Activated T-cell treated with anti-CD3 and anti-CD28 coated beads, Interleukin-2, amount 50 U/mL, for 48 hours (primary cell): ENCODE measurements at places on chromosomes 3 and 15.

GRCh38 chr15:52518487-52519371 lies 10.0 kb downstream of the MYO5A start:
- no peak for DNase-seq

GRCh38 chr3:47664519-47664918 lies 85.9 kb upstream of the CSPG5 start:
- DNase-seq = no peak

- no peak for DNase-seq
Observed at GRCh38 chr3:64491843-64492242, 196.0 kb downstream of the ADAMTS9 start.

DNA sequence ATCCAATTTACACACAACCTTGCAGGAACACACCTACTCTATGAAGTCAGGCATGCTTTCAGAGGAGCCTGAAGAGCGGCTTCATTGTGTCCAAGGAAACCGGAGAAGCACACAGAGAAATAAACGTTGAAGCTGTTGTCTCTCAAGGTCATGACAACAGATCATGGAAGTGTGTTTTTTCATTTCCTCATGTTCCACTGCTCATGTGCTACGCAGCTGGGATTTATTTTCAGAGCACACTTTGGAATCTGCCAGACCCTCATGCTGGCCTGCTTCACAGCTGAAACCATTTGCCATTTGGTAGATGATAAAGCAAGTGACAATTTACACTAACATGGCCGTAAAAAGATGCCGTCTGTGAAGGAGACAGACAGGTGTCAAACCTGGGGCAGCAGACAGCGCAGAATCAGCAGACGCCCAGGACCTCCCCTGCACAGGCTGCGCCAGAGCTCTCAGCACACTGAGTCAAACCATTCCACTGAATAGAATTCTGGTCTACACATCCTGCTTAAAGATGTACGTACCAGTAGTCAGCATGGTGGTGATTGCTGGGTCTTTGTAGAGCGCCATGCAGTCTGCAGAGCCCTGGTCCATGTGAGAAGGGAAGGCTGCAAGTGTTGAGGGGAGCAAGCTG lies 99.3 kb downstream of the ARNT2 start:
- no peak for DNase-seq

DNA sequence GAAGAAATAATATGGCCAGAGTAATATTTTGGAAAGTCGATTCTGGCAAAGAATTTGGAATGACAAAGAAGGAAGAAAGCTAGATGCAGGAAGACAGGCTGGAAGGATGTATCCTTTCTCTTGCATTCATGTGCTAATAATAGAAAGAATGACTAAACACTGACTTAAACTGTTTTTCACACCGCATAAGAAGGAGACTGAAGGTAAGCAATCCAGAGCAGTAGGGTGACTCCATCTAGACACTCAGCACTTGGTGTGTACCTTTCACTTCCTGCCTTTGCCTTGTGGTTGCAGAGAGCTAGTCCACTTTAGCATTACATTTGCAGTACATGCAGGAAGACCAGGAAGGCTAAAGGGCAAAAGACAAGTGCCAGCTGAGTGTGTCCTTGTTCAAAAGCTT lies 234.6 kb downstream of the RBMS3 start:
- no peak for DNase-seq

- no peak for DNase-seq
Observed at GRCh38 chr3:152621006-152621868, 213.7 kb upstream of the P2RY1 start.

GRCh38 chr15:31309893-31310606 lies 16.6 kb upstream of the KLF13 start:
- no peak for DNase-seq

DNA sequence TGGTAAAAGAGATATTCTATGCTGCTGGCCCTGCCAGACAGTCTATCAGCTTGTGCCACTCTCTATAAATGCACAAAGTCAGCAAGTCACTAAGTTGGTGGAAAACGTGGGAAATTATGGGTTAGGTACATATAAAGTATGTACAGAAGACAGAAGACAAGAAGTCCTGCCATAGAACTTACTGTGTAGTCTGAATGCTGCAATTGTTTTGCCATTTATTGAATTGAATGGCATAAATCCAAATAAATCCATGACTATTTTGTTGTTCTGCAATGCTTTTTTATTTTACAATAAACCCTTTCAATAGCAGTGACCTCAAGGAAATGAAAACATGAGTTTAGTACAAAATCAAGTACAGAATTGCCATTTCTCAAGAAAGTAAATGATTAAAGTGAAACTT lies 34.1 kb upstream of the TM4SF1 start:
- DNase-seq = no peak

DNA sequence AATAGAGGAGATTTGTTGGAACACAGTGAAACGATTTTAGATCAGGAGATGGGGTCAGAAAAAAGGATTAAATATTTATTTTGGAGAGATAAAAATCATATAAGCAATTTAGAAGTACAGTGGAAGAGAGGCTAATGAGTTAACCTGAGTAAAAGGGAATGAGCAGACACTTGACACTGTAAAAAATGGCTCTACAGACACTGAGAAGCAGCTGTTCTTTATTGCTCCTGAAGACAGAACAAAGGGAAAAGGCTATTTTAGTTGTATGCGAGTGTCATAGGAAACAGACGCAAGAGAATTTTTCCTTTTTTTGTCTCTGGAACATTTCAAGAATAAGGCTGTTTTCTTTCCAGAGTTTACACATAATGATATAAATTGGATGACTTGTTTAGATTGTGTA lies 34.3 kb downstream of the ASTE1 start:
- no peak for DNase-seq

- no peak for DNase-seq
Observed at GRCh38 chr3:13313813-13314212, 106.3 kb downstream of the NUP210 start.

GRCh38 chr15:48325400-48325799 lies 5.8 kb upstream of the DUT start:
- DNase-seq = no peak

DNA sequence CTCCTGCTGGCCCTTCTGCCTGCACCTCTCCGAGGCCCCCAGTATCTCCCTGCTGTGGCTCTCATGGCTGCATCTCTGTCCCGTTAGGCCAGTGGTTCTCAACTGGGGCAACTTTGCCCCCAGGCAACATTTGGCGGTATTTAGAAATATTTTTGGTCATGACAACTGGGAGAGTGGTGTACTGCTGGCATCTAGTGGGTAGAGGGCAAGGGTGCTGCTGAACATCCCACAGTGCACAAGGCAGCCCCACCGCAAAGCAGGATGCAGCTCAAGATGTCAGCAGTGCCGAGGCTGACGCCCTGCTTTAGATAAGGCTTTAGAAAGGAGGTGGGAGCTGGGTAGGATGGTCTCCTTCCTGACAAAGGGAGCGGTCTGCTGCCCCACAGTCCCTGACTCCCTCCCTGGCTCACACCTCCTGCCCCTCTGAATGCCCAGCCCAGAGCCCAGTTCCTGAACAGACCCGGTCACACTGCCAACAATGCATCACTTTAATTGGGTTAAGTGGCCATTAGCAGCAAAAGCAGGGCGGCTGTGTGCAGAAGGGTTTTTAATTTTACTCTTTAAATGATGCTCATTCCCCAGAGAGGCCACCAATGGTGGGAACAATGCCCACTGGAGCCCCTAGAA lies 68.8 kb upstream of the TMEM115 start:
- DNase-seq = no peak

DNA sequence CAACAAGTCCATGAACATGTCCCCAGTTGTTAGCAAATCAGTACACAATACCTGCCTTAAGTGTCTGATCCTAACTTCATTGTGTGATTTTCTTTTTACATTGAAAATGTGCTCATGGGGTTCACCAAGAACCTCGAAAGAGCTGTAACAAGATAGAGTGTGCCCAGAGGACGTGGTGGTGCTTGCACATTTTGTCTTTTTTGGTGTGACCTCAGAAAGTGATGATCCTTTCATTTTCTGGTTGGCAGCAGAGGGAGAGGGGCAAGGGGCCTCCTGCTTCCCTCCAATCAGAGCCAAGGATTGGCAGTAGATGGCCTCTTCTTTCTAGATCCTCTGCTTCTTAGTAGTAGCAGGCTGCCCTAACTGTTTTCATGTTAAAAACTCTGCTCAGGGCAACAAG lies 176.4 kb downstream of the OPA1 start:
- no peak for DNase-seq

DNA sequence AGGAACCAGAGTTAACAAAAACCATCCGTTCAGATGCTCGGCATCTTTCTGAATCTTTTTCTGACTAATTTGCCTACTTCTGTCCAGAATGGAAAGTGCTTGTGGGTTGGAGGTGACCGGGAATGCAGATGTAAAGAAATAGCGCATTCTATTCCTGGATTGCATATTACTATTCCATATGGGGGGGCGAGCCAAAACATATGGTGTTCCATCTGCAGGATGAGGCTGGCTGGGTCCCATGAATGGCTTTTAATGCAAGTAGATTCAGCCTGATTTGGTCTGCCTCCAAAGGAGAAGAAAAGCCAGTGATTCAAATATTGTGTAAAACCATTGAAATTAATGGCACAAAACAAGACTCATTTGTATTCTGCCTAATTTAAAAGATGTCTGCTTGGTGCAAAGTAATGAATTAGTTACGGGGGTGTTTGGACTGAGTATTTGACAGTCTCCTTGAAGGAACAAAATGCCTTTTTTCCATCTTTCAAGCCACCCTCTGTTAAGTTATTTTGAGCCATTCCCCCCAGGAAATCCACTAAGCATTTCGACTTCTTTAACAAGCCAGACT lies 99.0 kb downstream of the ST8SIA2 start:
- no peak for DNase-seq

GRCh38 chr3:20683910-20684309 lies 497.9 kb upstream of the SGO1 start:
- DNase-seq = no peak

DNA sequence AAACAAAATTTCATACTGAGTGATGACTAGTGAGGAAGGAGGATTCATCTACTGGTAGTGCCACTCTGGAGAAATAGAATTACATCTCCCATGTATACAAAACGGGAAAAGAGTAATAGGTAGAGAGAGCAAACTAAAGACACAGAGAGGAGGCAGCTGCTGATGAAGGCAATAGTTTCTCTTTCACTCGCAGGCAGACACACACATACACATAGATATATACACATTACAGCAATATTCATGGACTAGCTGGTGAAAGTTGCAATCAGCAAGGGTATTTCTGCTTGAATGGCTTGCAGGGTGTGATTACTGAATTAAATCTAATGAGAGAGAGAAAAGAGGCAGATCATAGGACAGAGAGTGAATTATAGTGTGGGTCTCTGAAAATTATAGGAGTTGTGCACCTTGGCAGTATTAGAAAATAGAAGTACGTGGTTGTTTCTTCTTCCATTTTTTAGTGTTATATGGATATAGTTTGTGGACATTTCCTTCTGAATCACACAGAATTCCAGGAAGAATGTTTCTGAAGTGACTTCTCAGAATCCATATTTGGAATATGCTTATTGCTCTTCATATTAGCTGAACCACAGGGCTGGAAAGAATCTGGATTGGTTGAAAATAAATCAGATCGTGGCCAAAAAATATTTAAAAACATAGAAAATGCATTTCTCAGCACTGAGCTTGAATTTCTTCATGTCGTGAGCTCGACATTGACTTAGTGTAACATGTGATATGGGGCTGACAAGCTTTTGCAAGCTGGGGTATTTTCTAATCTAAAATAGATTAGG lies 991.2 kb downstream of the TUSC7 start:
- DNase-seq = no peak

- DNase-seq = peak; percentile 17
Observed at GRCh38 chr15:81038975-81039607, 38.4 kb downstream of the TLNRD1 start.

DNA sequence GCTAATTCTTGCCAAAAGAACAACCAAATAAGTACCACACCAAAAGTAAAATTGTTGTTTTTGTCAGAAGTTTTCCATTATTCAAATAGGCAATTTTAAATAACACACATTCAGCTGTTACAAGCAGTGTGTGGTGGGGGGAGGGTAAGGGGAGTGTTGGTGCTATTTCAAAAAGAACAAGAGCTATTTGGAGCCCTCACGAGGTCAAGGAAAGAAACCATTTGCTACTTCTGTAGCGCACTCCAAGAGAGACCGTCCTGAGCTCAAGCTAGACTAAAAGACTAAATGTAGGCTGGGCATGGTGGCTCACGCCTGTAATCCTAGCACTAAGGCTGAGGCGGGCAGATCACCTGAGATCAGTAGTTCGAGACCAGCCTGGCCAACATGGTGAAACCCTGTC lies 21.2 kb upstream of the IGF2BP2 start:
- no peak for DNase-seq

DNA sequence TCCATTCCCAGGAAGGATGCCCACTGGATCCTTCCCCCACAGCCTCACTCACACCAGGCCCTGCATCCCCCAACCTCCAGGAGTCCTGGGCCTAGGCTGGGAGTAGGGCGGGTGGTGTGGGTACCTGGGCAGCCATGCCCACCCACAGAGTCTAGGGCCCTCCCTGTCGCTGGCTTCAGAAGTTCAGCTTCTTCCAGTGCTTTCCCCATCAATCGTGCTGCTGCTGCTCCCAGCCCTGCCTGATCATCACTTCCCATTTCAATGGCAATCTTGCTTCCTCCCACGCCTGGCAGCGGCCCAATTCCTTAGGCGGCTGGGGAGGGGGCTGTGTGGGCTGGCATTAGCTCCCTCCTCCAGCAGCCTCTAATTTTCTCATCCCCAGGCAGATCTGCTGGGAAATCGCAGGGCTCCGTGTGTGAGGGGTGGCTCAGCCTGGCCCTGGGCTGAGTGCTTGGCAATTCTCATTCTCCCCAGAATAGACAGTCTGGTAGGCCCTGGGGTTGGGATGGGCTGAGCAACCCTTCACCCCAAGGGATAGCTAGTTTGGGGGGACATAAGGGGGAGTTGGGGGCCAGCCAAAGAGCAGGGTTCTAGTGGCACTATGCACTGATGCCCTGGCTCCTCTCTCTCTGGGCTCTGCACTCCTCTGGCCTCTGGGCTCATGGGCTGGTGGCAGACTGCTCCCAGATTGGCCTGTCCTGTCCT lies 66.4 kb downstream of the SCN5A start:
- DNase-seq = no peak

GRCh38 chr3:126989316-126990023 lies 6.6 kb downstream of the PLXNA1 start:
- DNase-seq = no peak

- no peak for DNase-seq
Observed at GRCh38 chr15:87563869-87564268, 692.7 kb downstream of the NTRK3 start.

GRCh38 chr15:52866698-52867097 lies 76.6 kb upstream of the ONECUT1 start:
- DNase-seq = no peak

- DNase-seq = no peak
Observed at GRCh38 chr15:69150336-69150735, 10.1 kb upstream of the GLCE start.
